ENCODE measurements at places on chromosomes 7 and 10.

- no peak for DNase-seq
Observed at GRCh38 chr10:123464430-123465323, 201.5 kb upstream of the GPR26 start.

GRCh38 chr7:2646680-2647571 is 15.1 kb downstream of the TTYH3 start:
- DNase-seq = no peak

- no peak for DNase-seq
Observed at GRCh38 chr7:143958781-143959180, 4.1 kb downstream of the OR2F1 start.

GRCh38 chr7:130136579-130137167 is 66.3 kb downstream of the KLHDC10 start:
- DNase-seq = no peak

DNA sequence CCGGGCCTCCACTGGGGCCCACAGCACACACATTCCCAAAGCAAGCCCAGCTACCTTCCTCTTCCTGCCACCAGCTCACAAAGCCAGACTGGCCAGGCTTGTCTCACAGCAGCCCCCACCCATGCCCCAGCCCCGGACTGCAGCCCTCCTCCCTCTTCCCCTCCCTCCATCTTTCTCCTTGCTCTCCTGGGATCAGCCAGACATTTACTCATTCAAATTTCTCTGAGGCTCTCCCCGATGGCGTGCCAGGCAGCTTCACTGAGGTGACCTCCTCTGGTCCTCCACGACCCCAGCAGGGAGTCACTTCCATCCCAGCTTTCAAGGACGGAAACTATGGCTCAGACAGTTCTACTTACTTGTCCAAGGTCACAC is 187.5 kb downstream of the GRID1 start:
- DNase-seq = no peak
